ENCODE measurements at places on chromosomes 7 and 10.

- DNase-seq = no peak
These were observed 50.2 kb downstream of the DOCK1 start for GRCh38 chr10:126955396-126955795.

DNA sequence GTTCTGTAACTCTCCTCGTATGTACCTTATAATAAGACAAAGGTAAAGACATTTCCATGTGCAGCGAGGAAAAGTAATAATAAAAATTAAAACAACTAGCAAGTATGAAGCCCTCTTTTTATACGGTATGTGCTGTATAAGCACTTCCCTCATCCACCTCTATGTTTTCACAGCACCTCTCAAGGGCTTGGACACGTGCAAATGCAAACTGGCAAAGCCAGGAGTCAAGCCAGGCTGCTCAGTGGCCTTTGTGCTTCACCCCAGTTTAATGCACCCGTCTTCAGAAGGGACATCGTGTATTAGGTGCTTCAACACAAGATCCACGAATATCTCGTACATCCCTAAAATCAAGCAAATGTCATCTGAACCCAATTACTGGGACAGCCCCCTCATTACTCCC, 1.3 kb upstream of the DGKI start:
- no peak for DNase-seq

- no peak for DNase-seq
These were observed 56.7 kb upstream of the KIAA1217 start for GRCh38 chr10:24152270-24152669.

DNA sequence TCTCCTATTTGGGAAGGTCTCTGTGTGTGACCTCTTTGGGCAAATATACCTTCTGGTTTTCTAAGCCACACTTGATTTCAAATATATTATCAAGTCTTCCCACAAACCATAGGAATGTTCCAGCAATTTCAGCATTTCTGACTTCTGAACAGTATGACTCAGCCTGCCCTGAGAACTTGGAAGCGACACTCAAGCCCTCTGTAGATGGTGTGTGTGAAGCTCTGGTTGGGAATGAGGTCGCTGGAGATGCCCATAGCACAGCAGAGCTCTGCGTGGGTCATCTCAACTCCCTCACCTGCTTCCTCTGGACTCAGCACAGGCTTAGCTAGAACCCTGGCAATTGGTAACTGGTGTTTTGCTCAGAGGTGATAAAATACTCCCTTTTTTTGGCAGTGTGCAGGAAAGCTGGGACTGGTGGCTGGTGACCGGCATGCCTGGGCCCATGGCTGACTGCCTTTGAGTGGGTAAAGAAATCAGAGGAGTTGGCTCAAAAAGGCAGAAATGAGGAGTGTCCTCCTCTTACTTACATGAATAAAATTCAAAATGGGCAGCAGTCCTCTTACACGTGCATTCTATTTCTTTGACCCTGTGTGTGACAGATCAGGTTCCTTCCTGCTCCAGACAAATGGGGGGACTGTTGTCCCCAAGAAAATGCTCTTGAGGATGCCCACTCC, 87.5 kb upstream of the NRP1 start:
- no peak for DNase-seq

- DNase-seq = no peak
These were observed 17.0 kb downstream of the ITIH5 start for GRCh38 chr10:7649673-7650300.

- DNase-seq = no peak
These were observed 49.7 kb upstream of the TM9SF3 start for GRCh38 chr10:96636551-96636950.

GRCh38 chr7:128033246-128033645, 2.0 kb upstream of the LRRC4 start:
- no peak for DNase-seq

DNA sequence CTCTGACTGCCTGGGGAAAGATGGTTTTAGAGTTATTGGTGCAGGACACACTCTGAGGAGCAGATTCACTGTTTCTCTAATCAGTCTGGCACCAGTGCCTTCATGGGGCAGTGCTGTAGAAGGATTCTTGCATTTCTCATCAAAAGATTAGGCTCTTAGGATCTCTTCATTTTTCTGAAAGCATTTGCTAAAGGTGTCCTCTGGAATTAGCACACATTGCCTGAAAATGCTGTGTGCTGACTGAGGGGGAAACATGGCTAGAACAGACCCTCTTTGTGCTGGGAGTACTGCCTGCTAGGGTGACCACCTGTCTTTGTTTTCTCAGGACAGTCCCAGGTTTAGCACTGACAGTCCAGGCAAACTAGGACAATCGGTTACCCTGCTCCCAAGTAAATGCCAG, 301.0 kb downstream of the PTEN start:
- DNase-seq = no peak

DNA sequence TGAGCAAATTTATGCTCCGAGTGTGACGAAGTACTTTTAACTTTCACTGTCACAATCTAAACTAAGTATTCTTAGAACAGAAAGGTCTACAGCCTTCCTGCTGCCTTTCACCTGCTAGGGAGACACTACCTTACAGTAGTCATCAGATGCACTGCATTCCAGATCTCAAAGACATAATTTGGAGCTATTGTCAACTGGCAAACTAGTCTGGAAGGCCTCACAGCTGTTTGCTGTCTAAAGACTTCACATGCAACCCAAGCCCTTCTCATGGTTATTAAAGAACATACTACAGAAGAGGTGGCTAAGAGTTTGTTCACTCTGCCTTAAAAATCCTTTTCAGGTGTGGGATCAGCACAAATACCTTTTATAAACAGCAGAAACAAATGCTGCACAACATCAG, 91.8 kb upstream of the KCNIP2 start:
- no peak for DNase-seq

DNA sequence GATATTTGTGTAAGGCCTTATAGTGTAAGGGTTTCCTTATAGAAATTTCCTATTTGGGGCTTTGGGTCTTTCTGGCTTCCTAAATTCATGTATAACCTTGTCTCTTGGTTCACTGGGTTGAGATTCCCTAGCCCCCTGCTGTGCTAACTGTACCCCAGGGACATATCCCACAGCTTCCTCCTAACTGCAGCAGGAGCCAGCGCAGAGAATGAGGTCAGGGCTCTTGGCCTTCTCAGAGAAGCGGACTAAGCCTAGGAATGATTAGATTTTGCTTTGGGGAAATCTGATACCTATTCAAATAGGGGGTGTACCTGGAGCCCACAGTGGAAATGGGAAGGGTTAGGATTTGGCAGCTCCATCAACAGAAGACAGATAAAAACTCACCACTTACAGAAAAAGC, 138.1 kb upstream of the EFCAB10 start:
- peak; percentile 28 for DNase-seq

DNA sequence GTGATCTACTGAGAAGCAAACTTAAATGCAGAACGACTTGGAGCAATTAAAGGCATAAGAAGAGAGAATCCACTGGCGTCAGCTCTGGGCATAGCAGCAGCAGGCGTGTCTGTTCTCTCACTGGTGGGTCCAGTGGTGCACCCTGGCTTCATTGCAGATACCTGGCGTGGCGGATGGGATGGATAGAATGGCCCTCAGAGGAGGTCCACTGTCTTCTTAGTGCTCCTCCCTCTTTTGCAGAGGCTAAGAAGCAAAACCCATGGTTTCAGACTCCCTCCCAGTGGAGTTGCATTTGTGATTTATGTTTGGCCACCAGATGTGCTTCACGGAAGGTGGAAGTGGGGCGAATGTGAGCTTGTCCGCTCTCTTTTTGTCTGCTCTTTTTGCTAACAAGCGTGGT, 28.4 kb upstream of the PRKAG2 start:
- no peak for DNase-seq

- DNase-seq = peak; percentile 19
These were observed 90.7 kb downstream of the TFPI2 start for GRCh38 chr7:93799750-93800357.

DNA sequence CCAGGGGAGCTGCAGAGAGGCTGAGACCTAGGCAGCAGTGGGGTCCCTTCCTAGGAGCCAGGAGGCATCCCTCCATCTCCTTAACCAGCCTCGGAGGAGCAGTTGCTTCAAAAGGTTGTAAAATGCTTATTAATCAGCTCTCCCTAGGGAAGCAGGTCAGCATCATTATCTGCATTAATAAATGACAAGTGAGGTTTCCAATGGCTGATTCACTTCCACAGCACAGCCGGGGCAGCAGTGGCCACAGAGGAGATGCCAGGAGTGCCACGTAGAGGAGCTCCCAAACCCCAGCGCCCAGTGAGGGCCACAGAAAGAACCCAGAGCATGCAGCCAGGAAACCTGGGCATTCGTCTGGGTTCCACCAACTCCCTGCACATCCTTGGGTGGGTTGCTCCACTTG, 8.2 kb upstream of the NPFFR1 start:
- DNase-seq = no peak

GRCh38 chr7:26332698-26333097, 41.0 kb downstream of the SNX10 start:
- DNase-seq = no peak

GRCh38 chr10:114802177-114802576, 19.4 kb upstream of the FHIP2A start:
- no peak for DNase-seq

DNA sequence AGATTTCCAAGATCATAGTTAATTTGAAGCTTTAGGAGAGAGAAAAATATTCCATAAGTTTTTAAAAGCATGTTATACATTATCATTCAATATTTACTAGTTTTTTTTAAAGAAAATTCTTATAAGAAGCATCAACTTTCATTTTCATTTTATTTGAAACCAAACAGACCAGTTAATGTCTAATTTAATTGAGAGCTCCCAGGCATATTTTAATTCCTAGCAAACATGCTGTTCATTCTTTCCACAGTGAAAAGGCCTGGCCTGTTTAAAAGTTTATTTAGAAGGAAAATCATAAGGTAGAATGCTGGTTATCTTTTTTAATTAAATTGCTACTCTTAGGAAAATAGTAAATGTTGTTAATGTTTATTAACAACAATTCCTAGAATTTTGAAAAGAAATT, 324.4 kb downstream of the PCLO start:
- no peak for DNase-seq

Data from iPS-NIHi11 (cell line).